ENCODE measurements at places on chromosomes 2 and 18.

- no peak for DNase-seq
Observed at GRCh38 chr2:173520918-173521317, 166.2 kb downstream of the CDCA7 start.

GRCh38 chr2:239800785-239801386, 224.3 kb downstream of the NDUFA10 start:
- no peak for DNase-seq

- DNase-seq: no peak
Observed at GRCh38 chr2:215982465-215982875, 30.9 kb downstream of the MREG start.

- no peak for DNase-seq
Observed at GRCh38 chr2:73037947-73038585, 33.4 kb downstream of the SFXN5 start.

GRCh38 chr2:109415581-109416013, 198.2 kb downstream of the SEPTIN10 start:
- no peak for DNase-seq

DNA sequence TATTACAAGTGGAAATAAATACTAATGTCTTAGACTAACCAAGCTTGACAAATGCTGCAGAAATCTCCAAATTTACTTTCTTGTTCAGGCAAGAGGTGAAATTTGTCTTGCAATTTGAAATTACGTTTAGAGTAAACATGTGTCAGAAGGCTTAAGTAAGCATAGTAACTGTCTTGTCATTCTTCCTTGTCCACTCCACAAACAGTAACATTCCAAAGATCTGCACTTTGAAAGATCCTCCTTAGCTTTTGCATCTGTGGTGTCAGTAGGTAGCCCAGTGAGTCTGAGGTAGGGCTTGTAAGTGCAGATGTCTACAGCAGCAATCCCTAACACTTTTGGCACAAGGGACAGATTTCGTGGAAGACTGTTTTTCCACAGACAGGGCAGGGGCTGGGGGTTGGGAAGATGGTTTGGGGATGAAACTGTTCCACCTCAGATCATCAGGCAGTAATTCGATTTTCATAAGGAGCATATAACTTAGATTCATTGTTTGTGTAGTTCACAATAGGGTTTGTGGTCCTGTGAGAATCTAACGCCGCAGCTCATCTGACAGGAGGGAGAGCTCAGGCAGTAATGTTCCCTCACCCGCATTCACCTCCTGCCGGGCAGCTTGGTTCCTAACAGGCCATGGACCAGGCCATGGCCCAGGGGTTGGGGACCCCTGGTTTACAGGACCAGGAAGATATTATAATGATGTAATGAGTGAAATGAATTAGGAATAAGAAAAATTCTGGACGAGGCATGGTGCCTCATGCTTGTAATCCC, 18.6 kb downstream of the RASGRP3 start:
- DNase-seq: no peak

DNA sequence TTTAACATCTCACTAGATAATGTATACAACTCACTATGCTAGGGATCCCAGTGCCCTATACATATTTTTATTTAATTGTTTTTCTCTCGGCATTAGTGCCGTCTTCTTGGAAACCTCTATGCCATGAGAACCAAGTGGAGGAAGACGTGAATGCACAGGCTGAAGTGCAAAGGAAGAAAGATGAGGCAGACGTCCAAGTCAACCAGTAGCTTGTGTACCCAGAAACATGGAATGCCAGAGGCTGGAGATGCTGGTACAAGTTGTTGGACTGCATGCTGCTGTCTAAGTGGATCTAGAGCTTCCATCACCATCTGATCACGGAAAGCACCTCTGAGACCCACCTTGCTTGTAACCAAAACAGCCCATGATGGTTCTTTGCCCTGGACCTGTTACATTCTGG, 12.5 kb upstream of the GEMIN6 start:
- DNase-seq: no peak
